ENCODE measurements at places on chromosomes 2 and 18.

- no peak for DNase-seq
Measured at GRCh38 chr2:61326423-61326822, 144.5 kb downstream of the USP34 start.

- no peak for DNase-seq
Measured at GRCh38 chr2:15941481-15941850, 1.1 kb downstream of the MYCN start.

DNA sequence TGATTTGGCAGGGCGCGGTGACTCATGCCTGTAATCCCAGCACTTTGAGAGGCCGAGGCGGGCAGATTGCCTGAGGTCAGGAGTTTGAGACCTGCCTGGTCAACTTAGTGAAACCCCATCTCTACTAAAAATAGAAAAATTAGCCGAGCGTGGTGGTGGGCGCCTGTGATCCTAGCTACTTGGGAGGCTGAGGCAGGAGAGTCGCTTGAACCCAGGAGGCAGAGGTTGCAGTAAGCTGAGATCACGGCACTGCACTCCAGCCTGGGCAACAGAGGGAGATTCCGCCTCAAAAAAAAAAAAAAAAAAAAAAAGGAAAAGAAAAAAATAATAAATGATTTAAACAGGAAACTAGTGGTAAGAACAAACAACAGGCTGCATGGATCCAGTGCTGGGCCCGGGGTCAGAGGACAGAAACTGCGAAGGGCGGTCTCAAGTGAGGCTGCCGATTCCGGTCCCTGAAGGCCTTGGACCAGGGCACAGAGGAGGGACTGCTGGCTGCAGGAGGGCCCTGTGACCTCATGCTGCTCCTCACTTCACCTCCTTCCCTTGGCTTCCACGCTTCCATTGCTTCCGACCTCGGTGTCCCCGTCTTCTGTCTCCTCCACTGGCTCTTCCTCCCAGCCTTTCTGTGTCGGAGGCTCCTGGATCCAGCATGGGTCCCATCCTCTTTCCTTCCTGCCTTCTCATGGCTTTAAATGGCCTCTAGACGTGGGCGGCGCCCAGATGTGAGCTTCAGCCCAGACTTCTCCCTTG is 2.1 kb upstream of the GRHL1 start:
- no peak for DNase-seq

GRCh38 chr2:173753441-173753840 is 211.7 kb downstream of the SP3 start:
- DNase-seq: no peak

GRCh38 chr2:64819361-64819760 is 165.6 kb upstream of the SERTAD2 start:
- no peak for DNase-seq

GRCh38 chr18:63234841-63235240 is 84.7 kb downstream of the BCL2 start:
- DNase-seq: no peak

DNA sequence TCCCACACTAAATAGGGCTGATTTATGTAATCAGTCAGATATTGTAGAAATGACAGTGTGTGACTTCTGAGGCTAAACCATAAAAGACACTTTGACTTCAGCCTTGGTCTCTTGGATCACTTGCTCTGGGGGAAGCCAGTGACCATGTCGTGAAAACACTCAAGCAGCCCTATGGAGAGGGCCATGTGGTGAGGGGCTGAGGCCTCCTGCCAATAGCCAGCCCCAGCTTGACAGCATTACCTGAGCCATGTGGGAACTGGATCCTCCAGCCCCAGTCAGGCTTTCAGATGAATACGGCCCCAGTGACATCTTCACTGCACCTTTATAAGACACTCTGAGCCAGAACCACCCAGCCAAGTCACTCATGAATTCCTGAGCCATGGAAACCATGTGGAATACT is 20.8 kb downstream of the TNS1 start:
- DNase-seq: no peak

DNA sequence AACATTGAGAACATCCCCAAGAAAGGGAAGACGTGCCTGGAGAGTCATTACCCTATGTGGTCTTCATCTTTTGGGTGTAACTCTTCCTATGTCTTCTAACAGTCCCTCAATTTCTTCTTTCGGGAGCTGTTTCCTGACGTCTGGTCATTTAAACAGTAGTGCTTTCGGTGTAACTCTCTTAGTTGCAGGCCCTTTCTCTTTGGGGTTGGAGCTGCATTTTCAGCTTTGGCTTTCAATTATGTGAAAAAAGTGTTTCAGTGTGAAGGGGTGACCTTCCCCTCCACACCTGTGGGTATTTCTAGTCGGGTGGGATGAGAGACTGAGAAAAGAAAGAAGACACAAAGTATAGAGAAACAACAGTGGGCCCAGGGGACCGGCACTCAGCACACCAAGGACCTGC is 105.9 kb downstream of the CERS6 start:
- no peak for DNase-seq

DNA sequence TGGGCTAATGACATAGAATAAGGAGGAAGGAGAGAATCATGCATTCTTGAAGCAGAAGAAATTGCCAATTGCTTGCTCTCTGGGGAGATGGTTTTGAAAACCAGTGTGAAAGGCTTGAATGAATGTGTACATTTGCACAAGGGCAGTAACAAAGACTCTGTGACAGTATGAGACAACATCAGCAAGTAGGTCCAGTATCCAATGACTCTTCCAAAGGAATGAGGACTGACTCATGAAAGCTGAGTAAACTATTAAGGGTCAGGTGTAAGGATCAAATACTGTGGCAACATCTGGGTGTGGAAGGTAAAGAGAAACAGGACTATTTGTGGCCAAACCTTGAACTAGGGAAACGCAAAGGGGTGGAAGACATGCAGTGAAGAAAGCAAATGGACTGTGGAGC is 886.0 kb upstream of the CHAC2 start:
- DNase-seq: no peak

GRCh38 chr2:104862058-104862941 is 8.4 kb downstream of the POU3F3 start:
- DNase-seq: no peak

Data from amniotic stem cell (primary cell).